ENCODE measurements at places on chromosomes 3 and 15.

DNA sequence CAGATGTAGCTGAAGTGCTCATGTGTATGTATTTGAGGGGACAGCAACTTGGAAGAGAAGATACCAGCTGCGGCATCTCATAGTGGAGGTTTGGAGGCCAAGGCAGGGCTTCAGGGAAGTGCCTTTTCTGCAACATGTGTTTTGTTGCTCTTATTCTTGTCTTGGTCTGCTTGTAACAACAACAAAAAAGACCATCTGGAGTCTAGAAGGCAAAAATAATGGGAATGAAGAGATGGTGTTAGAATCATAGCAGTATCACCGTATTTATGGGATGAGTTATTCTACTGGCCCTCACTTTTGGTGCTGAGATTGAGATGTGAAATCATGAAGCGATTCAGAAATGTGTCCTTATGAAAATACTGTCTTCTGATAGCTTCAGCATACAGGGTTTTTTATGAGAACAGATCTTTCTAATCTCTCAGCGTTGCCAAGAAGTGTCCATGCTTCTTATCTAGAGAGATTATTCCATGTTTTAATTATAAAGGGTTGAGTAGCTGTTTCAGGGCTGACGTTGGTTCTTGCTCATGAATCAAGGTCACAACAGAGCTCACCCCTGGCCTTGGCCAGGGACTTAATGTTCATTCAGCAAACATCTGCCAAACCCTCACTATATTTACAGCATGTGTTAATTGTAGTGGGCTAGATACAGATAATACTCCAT lies 58.0 kb downstream of the ITPR1 start:
- no peak for DNase-seq

- DNase-seq = no peak
These were observed 521.8 kb upstream of the CNTN3 start for GRCh38 chr3:75136100-75136897.

DNA sequence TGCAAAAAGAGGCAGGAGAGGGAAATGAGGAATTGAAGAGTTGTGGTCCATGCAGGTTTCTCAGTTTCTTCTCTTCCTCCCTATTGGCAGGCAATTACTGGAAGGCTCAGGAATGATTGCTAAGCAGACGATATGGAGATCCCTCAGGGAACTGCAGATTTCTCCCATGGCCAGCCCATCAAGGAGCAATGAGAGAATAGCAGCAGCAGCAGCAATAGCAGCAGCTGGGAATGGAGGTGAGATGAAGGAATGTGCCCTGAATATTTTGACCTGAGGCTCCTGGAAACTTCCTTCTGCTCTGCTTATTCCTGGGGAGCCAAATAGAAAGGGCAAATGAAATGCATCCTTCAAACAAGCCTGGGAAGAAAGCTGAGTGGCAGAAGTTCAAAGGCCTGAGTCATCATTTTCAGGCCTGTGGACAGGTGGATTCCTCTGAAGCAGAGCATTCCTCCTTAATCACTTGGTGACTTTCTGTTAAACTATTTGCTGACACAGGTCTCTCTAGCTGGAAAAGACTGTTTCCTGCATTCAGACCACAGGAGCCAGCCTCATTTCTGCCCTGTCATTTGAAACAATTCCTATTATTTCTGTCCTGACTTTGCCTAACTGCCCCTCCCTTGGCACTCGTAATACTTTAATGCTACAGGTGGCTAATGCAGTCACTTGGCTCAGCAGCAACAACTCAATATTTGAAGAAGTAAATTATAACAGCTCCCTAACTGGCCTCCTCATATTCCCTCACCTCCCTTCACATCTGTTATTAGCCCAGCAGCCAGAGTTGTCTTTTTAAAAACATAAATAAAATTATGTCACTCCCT lies 146.9 kb upstream of the GADL1 start:
- no peak for DNase-seq

DNA sequence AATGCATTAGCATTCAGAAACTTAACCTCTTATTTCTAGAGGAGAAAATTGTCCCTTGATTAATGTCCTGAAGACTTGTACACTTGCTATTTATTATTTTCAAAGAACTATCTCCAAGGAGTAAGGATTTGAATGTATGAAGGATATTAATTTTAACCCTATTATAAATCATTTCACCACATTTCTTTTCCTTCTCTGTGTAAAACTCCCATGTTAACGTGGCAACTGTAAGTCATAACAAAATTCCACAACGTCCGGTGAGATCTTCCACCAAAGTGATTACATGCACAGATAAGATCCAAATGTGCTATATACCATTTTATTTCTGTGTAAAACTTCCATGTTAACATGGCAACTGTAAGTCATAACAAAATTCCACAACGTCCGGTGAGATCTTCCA lies 229.1 kb upstream of the ARHGEF26 start:
- DNase-seq = no peak

- DNase-seq = no peak
These were observed 8.7 kb downstream of the MME start for GRCh38 chr3:155088706-155089345.

DNA sequence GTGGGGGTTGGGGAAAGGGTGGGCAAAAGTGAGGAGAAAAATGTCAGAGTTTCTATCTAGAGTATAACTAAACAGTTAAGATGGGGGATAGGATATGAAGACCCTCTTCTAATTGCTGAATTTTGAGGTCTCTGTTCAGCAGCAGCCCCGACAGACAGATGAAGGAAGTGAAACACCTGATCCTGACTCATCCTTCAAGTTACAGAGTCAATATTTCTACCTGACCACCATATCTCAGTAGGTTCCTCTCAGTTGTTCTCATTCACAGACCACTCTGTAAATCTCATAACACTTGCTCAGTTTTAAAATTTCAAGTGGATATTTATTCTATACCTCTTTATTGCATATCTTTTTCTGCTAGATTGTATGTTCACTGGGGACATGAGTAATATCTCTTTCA lies 69.5 kb downstream of the CCDC54 start:
- DNase-seq = no peak

GRCh38 chr3:97464035-97464434 lies 300.5 kb upstream of the ARL6 start:
- no peak for DNase-seq

GRCh38 chr3:126442856-126443242 lies 32.8 kb downstream of the ZXDC start:
- DNase-seq = no peak

DNA sequence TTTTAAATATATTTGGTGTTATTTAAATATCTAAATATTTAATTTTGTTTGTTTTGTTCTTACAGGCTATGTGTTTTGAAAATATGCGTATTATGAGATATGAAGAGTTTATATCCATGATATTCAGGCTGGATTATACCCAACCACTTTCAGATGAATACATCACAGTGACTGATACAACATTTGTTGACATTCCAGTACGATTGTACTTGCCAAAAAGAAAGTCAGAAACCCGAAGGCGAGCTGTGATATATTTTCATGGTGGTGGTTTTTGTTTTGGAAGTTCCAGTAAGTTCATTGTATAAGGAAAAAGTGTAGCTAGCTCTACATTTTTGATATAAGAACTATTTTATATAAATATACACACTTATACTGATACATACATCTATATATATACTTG lies 6.9 kb downstream of the AADACL2 start:
- no peak for DNase-seq

GRCh38 chr15:60316961-60317360 lies 80.8 kb downstream of the ANXA2 start:
- no peak for DNase-seq

DNA sequence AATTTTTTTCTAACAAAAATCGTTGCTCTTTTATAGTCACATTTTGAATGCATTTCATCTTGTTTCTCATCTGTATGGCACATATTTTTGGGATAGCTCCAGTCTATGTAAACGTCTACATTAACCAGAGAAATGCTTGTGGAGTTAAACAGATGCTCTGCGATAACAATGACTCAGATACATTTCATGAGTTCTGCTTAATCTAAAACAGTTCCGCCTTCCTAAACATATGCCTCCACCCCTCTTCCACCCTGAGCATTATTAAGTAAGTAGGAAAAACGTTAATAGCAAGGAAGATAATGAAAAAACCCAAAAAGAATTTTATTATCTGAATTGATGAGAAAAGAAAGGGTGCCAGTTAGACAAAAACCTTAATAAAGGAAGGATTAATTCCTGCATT lies 396.1 kb downstream of the TUSC7 start:
- no peak for DNase-seq

- no peak for DNase-seq
These were observed 106.0 kb downstream of the KLHL25 start for GRCh38 chr15:85688711-85689110.

DNA sequence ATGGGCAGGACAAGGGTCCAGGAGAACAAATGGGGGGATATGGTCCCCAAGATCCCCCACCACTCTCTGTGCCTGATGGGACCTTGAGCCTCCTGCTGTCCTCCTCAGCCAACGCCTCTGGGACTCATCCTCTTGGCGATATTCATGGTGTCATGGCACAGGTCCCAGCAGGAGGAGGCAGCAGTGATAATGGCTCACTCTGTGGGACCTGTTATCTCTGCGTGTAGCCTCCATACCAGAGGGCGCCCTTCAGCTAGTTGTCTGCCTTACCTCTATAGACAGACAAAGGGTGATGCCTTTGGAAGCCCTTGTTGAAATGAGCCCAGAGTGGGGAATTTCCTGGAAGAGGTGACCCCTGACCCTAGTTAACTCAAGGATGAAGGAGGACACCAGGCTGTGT lies 7.4 kb downstream of the ZBTB47 start:
- DNase-seq = no peak

DNA sequence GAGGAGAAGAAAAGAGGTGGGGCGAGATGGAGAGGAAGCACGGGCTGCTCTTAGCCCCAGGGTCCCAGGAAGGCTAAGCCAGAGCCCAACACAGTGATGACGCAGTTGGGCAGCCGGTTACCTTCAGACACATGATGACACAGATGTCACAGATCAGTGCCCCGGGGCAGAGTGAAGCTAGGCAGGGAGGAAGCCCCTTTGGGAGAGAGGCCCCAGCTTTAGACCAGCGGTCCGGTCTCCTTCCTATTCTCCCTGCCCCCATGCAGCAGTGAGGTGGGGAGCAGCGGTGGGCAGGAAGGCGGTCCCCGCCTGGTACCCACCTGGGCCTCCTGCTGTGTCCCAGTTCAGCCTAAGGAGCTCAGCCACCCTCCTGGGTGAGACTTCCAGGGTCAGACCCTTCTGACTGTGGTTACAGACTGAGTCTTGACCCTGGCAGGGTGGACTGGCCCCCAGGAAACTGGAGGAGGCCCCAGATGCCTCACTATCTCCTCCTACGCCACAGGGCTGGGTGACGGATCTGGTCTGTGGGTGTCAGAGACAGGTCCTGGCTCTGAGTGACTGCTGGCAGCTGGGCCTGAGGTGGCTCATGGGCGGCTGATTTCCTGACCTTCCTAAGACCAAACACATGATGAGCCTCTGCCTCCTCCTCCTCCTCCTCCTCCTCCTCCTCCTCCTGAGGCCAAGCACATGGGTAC lies 38.8 kb upstream of the LINGO1 start:
- DNase-seq = no peak

DNA sequence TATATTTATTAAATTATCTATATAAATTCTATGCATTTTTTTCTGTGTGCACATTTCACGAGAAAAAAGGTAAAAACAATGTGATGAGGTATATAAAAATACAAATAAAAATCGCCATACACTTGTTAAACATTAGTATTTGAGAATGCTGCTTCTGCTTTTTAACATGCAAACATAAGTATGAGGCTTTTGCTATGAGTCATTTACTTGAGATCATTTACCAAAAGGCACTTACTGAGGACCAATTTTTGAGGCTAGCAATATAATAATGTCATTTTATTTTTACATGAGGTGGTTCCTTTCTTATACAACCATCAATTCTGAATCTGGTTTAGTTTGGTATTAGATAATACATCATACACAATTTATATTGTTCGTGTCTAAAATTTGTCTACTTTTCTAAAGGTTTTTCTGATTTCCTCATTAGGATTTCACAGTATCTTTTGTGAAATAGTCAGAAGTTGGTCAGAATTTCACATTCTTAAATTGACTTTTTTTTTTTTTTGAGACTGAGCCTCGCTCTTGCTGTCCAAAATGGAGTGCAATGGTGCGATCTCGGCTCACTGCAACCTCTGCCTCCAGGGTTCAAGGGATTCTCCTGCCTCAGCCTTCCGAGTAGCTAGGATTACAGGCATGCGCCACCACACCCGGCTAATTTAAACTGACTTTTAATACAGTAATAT lies 25.6 kb downstream of the DCUN1D1 start:
- no peak for DNase-seq

- DNase-seq = no peak
These were observed 90.0 kb downstream of the FBLN2 start for GRCh38 chr3:13638927-13639326.

DNA sequence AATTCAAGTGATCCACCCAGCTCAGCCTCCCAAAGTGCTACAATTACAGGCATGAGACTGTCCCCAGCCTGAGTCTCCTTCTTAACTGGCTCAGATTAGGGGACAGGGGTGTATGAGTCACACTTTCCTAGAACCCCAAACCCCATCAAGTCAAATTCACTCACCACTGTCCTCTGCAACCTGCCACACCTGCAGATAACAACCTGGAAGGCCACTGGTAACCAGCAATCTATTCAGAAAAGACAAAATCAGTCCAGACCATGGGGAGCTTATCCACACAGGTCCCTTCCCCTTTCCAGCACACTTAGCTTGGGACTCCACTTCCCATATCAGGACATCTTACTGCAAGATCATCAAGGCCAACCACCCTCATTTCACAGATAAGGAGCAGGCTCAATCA lies 6.4 kb downstream of the WDR73 start:
- no peak for DNase-seq

DNA sequence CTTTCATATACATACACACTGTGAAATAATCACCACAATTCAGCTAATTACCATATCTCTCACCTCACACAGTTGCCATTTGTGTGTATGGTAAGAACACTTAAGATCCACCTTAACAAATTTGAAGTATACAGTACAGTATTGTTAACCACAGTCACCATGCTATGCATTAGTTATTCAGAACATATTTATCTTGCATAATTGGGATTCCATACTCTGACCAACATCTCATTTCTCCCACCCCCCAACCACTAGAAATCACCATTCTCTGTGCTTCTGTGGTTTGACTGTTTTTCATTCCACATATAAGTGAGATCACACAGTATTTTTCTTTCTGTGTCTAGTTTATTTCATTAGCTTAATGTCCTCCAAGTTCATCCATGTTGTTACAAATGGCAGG lies 247.7 kb upstream of the CTNNB1 start:
- DNase-seq = no peak

- DNase-seq = no peak
These were observed 9.8 kb upstream of the WWTR1 start for GRCh38 chr3:149667576-149667975.

GRCh38 chr3:89332793-89333192 lies 225.4 kb downstream of the EPHA3 start:
- DNase-seq = no peak

Measured in globus pallidus (tissue), 1 donor.